ENCODE measurements at places on chromosomes 5 and 9.

- no peak for DNase-seq
These were observed 11.3 kb downstream of the AHRR start for GRCh38 chr5:332843-333242.

- DNase-seq = no peak
These were observed 5.6 kb upstream of the HSPA9 start for GRCh38 chr5:138580777-138581176.

GRCh38 chr9:121122246-121123032 lies 47.7 kb downstream of the CNTRL start:
- DNase-seq = no peak

GRCh38 chr5:146291421-146292074 lies 47.1 kb upstream of the POU4F3 start:
- no peak for DNase-seq

GRCh38 chr5:35015063-35015462 lies 32.7 kb downstream of the AGXT2 start:
- no peak for DNase-seq

- no peak for DNase-seq
These were observed 634.7 kb upstream of the ARRDC3 start for GRCh38 chr5:92017776-92018175.

- DNase-seq = no peak
These were observed 333.3 kb upstream of the GRIA1 start for GRCh38 chr5:153157156-153157555.

GRCh38 chr5:128777052-128777451 lies 188.2 kb upstream of the SLC27A6 start:
- DNase-seq = no peak

DNA sequence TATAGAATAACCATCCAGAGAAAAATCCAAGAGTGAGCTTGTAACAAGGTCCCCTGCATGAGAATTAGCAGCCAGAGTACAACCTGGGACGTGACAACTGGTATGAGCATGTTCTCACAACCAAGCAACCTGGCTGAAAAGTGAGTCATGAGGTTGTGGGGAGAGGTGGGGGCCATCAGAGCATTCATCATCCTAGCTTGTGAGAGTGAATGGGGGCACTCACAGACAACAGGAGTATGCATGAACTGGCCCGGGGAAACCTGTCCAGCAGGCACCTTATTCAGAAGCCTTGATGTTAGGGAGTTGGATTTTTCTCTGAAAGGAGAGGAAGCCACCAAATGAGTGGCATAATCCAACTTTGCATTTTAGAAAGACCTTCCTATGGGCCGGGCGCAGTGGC lies 113.0 kb downstream of the FRMD3 start:
- DNase-seq = no peak

GRCh38 chr9:136268318-136268717 lies 22.7 kb upstream of the QSOX2 start:
- no peak for DNase-seq

DNA sequence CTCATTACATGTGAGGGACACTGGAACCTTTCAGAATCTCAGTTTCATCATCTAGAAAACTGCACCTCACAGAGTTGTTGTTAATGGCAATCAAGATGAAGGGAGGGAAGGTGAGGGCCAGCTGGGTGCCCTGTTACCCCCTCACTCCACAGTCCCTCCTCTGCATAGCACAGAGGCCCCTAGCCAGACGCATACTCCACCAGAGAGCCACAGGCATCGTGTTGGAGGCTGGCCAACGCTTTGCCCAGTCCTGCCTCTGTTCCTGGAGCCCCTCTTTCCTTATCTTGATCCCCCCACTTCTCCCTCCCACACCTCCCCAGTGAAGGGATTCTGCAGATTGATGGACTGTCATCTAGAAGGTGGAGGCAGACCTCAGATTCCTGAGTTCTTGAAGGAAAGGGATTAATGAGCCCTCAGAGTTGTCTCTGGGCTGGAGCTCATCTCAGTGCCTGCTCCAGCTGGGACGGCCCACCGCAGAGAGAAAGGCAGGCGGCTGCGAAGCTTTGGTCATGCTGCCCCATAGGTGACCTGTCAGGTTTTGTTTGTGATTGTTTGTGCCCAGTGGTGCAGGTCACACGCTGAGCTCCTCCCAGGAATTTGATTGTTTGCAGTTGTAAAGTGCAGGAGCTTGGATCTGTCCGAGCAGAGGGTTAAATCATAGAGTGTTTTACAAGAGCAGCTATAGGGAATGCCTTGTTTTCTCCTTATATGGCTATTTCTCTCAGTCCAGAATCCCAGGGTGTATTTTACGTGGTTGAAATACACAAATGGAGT lies 487.3 kb downstream of the CCDC171 start:
- DNase-seq = no peak

DNA sequence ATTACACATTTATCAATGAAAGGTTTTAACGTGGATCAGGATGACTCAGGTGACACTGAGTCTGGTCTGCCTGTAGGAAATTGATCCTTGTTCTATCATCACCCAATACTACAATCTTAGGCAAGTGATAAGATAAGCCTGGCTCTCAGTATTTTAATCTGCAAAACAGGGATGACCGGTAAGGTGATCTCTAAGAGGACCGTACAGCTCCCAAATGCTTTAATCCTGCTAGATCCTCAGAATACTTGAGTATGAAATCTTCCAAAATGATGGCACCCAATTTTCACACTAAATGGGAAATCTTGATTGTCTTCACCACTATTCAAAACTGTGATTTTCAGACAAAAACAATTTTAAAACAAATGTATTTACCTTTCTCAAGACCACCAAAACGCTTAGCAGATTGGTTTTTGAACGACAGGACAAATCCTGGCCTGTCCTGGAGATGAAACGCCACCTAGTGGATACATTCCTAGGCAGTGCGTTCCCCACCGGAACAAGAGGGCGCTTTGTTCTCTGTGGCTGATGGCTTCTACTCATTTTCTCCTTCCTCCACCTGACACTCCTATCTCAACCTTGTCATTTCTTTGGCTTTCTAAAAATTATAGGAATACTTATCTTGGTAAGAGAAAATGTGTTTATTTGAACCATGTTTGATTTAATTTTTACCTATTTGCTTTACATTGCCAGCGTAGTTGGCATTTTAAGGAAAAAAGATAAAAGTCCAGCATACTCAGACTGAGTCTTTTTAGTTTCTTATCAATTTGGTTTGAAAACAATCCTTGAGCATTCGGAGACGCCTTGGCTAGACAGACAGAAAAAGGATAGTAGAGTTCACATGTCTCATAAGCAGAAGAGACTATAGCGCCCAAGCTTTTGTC lies 41.2 kb upstream of the VCAN start:
- DNase-seq = peak; percentile 3

DNA sequence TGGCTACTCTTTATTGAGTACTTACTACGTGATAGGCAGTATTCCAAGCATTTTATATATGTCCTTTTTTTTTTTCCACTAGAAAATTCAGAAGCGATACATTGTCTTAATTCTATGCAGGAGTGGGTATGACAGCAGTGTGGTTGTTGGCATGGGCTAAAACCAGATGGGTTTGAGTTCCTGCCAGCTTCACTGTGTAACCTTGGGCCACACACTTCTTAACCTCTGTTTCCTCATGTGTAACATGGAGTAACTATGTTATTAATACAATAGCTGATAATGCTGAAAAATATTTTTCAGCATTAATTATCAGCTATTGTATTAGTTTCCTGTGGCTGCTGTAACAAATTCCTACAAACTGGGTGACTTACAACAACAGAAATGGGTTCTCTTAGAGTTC lies 12.0 kb downstream of the SNX18 start:
- DNase-seq = no peak

DNA sequence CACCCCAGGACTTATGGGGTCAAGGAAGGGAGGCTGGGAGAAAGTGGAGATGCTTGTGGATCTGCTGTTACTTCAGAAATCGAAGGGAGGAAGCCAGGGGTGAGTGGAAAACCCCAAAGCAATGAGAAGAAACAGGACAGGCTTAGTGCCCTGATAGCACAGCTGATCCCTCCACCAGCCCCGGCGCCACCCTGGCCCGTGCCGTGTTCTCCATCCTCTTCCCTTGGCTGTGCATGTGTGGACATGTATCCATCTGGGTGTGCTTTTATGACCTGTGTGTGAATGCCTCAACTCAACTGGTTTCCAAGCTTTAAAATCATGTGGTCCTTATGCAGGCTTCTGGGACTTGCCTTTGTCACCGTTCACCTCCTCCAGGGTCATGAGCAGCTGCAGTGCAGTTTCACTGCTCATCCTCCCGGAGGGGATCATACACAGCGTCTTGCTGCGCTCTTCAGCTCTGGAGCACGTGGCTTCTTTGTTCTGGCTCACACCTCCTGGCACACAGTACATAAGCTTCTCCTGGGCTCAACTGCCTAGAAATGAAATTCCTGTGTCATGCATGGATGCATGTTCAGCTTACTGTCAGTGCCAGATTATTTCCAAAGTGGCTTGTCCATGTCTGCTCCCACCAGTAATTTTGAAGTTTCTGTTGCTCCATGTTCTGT lies 58.2 kb downstream of the IPPK start:
- DNase-seq = no peak

GRCh38 chr9:5568868-5569267 lies 58.5 kb downstream of the PDCD1LG2 start:
- DNase-seq = no peak

GRCh38 chr5:89759802-89760201 lies 649.8 kb downstream of the CETN3 start:
- DNase-seq = no peak

DNA sequence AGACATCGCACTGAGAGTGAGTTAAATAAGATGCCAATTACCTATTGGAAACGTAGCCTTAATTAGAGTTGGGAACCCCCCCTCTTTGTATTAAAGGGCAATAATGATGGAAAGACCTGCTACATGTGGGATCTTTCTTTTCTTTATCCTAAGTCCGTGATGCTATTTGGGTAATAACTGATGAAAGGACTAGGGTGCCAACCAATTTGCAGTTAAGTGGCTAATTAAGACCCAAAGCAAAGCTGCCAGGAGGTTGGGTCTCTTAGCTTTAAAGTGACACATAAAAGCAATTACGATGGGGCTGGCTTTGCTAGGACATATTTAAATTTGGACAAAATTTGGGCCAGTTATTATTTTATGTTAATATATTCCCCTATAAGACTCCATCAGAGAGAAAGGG lies 728.8 kb downstream of the NR2F1-AS1 start:
- DNase-seq = no peak
